Fibroblast of skin of left quadriceps (primary cell): ENCODE measurements at places on chromosomes 11 and 22.

GRCh38 chr11:109958821-109959166, 134.4 kb upstream of the ZC3H12C start:
- DNase-seq = no peak

DNA sequence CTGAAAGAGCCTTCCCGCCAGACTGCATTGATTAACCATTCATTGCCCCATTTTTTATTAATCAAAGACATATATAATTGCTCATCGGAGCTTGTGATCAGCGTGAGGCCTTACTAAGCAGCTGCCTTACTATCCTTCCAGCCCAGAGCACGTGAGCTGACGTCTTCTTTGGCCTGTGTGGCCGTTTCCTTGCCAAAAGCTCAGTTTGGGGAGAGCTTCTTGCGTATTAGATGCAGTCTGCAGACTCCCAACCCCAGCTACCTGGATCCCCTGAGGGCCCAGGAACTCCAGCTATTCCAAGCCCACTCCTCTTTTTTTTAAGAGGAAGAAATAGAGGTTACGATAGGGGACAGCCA, 784 bp upstream of the SLC43A3 start:
- no peak for DNase-seq

DNA sequence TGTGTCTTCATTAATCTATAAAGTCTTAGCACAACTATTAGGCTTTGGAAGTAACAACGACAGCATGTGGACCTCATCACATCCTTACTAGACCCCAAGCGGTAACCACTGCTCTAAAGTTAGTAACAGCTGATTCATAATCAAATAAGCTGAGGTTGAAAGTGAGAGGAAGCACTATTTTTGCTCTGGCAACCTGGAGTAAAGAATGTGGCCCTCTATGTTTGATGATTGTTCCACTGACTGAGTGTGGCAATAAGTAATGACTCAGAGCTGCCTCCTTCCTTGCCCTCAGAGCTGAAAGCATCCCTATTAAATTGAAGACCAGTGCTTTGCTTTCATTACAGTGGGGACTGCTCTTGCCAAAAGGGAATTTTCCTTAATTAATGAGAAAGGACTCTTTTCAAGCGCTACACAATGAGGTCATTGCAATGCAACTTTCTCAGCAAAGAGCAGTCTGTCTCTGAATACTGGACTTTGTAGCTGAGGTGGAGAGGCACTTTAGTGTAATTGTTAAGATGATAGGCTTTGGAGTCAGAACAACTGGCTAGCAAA, 906.1 kb upstream of the RAG2 start:
- peak; percentile 76 for DNase-seq

GRCh38 chr11:118060081-118060661, 16.7 kb upstream of the TMPRSS4 start:
- no peak for DNase-seq

DNA sequence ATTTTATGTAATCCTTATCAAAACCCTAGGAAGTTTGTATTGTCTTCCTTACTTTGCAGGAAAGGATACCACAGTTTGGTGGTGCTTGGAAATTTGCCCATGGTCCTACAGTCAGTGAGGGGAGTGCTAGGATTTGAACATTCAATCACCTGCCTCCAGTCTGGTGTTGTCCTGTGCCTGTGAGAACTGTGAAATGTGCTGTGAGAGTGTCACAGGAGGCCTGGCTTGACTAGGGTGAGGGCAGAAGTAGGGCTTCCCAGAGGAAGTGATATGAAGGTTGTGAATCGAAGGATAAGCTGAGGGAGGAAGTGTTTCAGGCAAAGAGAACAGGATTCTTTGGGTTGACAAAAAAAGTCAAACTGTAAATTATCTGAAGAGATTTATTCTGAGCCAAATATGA, 424.4 kb downstream of the TMEM135 start:
- no peak for DNase-seq

GRCh38 chr11:100716838-100717237, 29.8 kb downstream of the ARHGAP42 start:
- peak; percentile 27 for DNase-seq

GRCh38 chr11:107969219-107969618, 39.5 kb upstream of the CUL5 start:
- DNase-seq = no peak

GRCh38 chr22:39132281-39132680, 20.2 kb downstream of the CBX7 start:
- no peak for DNase-seq

DNA sequence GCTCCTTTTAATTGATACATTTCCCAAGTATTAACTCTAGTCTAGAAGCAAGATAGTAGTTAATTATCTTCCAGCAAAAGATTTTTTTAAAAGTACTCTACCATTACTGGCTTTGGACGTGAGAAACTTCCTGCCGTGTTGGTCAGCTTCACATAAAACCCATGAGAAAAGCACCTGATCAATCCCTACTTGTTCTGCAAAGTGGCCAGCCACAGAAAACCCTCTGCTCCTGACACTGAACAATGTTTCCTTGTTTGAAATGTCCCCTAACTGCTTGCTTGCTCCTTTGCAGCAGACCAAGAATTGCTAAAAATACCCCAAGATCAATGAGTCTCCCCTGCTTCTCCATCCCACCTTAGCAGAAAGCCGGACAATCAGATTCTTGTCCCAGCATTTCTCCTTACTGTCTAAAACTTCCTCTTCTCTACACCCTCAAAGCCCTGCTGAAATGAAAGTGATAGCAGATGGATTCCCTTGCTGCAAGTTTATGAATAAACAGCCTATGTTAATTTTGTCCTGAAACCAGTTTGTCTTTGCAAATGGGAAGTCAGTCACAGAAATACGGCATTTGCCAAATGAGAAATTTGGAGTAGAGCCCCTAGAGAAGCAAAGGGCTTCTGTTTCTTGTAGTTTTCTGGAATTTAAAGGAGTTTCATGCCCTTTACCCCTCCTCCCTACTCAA, 207.1 kb upstream of the ARHGAP20 start:
- DNase-seq = no peak

DNA sequence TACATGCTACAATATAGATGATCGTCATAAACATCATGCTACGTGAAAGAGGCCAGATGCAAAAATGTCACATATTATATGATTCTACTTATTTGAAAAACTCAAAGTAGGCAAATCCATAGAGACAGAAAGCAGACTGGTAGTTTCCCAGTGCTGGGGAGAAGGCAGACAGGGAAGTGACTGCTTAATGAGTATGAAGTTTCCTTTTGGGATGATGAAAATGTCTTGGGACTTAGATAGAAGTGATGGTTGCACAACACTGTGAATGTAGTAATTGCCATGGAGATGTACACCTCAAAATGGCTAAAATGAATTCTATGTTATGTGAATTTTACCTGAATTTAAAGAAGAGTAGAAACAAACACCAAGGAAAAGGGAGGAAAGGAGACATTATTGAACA, 45.2 kb upstream of the EHF start:
- DNase-seq = no peak

DNA sequence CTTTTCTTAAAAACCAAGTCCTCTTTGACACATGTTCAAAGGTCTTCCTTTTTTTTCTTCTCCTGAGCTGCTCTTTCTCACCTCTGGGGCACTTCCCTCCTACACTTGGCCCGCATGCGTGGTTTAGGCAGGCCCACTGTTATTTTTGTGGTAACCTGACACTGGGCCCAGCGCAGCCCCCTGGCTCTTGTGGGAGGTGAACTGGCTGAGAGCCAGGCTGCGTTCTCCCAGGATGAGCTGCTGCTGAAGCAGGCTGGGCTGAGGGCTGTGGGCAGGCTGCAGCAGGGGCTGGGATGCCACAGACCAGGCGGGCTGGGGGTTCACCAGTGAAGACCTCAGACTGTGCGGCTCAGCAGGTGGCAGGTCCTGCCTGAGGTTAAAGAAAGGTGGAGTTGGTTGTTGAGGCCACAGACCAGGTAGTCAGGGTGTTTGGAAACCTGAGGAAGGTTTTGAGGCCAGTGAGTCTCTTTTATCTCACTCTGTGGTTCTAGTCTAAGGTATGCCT, 72.4 kb downstream of the TEAD1 start:
- peak; percentile 64 for DNase-seq

GRCh38 chr22:42171946-42172719, 41.5 kb upstream of the CYP2D6 start:
- DNase-seq = no peak

DNA sequence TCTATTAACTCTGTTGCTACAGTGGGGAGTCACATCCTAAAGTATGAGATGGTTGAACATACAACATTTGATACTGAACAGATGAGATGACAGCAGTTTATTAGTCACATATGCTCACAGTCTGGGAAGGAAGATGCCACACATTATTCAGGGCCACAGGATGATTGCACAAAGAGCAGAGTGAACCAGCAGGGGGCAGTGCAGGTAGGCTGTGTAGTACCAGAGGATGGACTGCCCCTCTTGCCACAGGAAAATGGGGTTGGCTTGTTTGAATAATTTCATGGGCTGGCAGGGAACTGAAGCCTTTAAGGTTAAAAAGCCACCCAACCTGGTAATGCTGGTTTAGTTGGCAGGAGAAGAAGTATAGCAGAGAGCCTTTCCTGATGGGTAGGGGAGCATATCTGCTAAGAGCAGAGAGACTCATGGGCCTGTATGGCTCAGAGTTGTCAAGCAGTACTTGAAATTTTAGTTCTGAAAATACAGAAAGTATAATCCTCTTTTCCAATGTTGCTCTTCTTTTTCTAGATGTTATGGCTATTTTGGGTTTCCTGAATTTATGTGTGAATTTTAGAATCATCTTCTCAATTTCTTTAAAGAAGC, 180.4 kb upstream of the B3GAT1 start:
- no peak for DNase-seq

DNA sequence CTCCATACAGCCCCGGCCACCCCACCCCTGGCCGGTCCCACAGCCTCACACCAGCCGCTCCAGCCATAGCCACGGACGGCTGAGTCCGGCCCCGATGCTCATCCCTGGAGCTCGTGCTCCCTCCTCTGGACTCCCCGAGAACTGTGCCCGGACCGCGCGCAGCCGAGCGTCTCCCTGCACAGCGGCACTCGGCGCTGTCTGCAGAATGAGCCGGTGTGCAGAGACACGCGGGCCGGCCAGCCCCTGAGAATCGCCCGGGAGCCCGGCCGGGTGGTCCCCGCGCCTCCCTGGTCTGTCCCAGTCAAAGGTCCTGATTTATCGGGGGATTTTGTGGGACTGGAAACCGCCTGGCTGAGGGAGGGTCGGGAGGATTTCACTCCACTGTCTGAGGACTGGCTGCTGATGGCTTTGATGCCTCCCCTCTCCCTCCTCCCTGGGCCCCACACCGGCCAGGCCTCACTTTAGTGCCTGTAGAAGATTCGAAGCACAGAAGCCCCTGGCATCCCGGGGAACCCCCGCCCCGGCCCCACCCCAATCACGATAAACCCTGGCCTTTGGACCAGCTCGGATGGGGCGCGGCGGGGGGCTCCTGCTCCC, 102.7 kb downstream of the BRD1 start:
- DNase-seq = no peak

DNA sequence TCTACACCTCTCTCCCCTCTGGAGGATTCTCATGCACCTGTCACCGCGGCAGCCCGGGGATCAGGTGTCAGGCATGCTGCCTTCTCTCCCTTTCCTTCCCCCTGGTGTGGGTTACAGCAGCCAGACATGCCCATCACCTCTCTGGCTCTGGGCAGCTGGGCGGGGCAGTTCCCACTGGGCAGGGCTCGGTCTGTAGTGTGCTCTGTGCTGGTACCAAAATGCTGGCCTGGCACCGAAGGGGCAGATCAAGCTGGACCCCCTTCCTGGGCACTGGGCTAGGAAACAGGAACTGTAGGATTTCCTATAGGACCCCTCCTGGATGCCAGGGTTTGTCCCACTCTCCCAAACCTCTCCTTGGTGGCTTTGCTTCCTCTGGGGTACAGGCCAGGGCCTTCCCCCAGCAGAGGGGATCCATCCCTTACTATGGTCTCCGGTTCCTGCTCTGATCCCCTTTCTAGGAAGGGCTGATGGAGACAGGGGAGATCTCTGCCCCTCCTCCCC, 821 bp downstream of the GAL3ST1 start:
- no peak for DNase-seq

- DNase-seq = peak; percentile 41
Observed at GRCh38 chr11:27350511-27350910, 12.5 kb downstream of the CCDC34 start.

DNA sequence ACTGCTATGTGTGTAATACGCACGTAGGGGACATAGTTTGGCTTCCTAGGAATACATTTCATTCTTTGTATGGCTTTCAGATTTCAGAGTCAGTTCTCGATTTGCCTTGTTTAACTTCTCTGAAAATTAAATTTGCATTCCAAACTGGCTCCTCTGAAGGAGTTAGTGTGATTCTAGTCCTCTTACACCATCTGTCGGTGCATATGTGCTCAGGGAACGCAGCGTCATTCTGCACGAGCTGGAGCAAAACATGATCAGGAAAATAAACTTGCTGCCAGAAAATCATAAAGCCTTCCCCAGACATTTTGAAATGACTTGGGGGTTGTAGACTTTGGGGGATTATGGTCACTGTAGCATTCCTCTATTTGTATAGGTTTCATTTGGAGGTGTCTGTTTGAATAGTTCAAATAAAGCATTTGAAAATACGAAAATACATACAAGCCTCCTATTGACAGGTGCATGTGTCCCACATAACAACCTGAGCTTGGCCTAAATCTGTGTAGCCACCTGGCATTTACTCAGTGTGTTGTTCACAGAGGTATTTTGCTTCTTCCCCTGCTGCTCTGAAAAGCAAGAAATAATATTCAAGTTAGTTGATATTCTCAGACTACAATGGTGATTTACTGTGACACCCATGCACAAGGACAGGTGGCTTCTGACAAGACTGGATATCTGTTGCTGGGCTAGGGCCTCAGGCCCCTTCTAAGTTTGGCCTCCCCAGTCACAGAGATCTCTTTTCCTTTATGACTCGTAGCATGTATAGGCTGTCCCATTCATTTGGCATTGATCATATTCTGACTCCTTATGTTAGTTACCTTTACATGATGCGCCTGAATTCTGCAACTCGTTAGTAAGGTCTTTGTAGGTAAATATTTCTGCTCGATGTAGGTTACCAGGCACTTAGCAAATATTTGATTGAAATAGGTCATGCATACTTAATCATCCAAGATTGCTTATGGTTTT, 81.6 kb upstream of the SORL1-AS1 start:
- DNase-seq = peak; percentile 28

DNA sequence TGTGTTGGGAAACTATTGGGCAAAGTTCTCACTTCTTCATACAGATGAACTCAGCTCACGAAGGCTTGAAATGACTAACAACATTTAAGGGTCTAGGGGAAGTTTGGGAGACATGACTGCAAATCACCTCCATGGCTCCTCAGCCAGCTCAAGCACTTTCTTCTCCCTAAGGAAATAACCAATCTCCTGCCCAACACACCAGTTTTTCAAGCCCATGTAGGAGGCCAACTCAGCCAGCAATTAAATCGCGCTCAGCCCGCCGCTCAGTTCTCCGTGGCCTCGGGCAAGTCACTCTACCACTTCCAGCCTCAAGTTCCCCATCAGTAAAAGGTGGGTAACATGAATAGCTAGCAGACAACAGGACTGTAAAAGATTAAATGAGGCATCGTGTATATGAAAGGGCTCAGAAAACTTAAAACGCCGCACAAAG, 796 bp downstream of the POLDIP3 start:
- DNase-seq = no peak

GRCh38 chr22:20805972-20806471, 32.1 kb downstream of the SERPIND1 start:
- peak; percentile 17 for DNase-seq

- DNase-seq = no peak
Observed at GRCh38 chr11:65411681-65412070, 10.9 kb upstream of the NEAT1 start.

GRCh38 chr11:67636962-67637361, 2.6 kb downstream of the TBX10 start:
- no peak for DNase-seq
